ENCODE measurements at places on chromosomes 12 and 14. TPM values are rescaled to one million over a fixed set of nuclear protein-coding genes. Genes with fewer than 3 reads are reported as not detected.

- DNase-seq = no peak
Measured at GRCh38 chr14:94019329-94019728, 6.8 kb upstream of the OTUB2 start.

DNA sequence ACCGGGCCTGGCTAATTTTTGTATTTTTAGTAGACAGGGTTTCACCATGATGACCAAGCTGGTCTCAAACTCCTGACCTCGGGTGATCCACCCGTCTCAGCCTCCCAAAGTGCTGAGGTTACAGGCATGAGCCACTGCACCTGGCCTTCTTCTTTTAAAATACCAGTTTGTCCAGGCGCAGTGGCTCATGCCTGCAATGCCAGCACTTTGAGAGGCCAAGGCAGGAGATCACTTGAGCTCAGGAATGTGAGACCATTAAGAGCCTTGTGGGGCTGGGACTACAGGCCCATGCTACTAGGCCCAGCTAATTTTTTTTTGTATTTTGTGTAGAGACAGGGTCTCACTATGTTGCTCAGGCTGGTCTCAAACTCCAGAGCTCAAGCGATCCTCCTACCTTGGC lies 8.1 kb upstream of the PEBP1 start:
- no peak for DNase-seq

DNA sequence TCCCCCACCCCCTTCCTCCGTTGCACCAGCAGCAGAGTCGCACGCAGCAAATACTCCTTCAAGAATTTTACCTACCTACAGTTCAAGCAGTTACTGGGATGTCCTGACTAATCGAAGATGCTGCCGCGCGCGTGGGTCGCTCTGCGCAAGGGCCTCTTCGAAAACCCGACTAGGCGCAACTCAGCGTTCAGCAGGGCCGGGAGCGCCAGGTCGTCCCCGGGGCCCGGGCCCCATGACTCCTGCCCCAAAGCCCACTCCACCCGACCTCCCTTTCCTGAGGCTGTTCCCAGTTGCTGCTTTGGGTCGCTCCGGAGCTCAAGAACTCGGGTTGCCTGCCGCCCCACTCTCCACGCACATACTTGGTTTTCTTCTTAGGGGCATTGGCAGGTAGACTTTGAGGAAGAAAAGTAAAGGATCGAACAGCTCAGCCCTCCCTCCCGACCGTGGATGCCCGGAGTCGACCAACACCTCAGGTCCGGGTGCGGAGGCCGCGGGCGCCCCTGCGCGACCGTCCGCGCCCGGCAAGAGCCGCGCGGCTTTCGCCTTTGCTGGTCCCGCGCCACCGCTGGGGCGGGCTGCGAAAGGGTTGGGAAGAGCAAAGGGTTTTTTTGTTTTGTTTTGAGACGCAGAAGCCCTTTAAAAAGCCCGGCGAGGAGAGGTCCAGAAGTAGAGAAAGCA lies 1.9 kb downstream of the BMP4 start:
- DNase-seq = peak; percentile 58

Gene TTLL5
- 70.0 TPM for total RNA-seq

DNA sequence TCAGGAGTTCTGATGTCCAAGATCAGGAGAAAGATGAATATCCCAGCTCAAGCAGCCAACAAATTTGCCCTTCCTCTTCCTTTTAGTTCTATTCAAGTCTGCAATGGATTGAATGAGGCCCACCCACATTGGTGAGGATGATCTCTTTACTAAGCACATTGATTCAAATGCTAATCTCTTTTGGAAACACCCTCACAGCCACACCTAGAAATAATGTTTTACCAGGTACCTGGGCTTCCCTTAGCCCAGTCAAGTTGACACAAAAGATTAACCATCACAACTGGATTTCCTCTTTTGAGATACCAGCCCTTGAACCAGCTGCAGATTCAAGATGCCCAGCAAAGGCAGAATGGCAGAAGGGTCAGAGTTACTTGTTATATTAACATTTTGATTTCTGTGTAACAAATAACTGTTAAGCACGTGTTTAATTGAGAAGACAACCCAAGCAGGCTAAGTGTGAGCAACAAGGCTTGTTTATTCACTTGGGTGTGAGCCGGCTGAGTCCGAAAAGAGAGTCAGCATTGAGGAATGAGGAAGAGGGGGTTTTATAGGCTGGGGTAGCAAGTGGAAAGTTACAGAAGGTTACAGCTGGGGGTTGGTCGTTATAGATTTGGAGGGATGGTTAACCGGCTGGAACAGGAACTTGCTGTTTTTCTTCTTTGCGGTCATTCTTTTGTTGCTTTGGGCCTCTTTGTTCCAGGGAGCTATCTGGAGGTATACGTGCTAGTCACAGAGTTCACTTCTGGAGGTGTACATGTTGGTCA lies 180.3 kb downstream of the EMP1 start:
- no peak for DNase-seq

Gene ST8SIA1
- not detected for total RNA-seq

DNA sequence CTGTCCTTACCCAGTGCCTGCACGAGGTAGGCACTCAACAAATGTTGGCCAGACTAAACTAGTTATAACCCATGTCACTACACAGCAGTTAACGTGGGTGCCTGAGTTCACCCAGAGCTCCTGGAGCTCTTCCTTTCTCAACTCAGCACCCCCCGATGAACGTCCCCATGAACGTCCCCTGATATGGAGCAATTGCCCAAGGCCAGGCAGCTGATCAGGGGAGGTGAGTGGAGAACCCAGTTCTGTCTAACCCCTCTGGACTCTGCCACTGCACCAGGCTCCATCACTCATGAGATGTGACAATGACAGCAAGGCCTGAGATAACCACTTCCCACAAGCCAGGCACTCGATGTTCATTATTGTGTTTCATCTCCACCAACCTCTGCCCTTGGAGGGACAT lies 199.0 kb downstream of the BCL11B start:
- DNase-seq = no peak

Gene DYRK2
- total RNA-seq = 11.0 TPM

DNA sequence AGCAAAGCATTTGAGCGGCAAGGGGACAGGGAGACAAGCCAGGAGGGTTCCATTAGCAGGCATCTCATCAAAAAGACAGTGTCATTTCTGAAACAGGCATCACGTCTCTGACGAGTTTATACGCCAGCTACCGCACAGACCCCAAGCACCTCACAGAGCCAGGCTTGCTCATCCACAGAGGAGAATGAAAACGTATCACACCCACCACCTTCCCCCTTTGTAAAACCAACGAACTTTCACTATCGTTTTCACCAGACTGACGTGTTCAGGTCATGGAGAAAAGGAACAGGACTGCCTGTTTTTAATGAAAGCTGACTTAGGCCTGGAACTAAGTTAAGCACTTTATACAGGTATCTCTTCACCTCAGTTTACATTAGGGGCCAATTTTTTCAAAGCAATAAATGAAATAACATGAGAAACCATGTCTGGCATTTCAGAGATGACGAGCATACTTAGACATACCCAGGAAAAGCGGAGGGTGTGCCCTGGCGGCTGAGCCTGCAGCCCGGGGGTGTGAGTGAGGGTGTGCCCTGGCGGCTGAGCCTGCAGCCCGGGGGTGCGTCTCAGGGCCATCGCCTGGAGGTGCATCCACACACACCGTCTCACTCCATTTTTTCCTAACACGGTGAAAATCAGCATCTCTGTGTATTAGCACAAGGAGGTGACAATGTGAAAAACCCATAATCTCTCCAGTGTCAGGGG lies 41.9 kb downstream of the STX2 start:
- no peak for DNase-seq

DNA sequence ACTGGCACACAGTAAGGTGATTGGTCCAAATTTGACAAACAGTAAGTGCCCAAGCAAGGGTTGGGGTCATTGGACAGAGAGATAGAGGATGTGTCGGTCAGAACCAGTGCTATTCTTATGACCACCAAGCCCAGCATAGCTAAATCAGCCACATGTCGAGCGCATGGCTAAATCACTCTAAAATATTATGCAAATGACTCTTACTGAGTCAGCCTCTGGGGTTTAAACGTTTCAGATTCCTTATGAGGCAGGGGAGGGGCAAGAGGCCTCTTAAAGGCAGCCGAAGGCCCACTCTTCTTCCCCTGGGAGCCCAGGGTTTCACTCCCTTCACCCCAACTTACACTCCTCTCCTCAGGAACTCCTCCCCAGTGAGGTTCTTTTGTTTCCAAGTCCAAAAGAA lies 603 bp upstream of the ENDOU start:
- DNase-seq = no peak

DNA sequence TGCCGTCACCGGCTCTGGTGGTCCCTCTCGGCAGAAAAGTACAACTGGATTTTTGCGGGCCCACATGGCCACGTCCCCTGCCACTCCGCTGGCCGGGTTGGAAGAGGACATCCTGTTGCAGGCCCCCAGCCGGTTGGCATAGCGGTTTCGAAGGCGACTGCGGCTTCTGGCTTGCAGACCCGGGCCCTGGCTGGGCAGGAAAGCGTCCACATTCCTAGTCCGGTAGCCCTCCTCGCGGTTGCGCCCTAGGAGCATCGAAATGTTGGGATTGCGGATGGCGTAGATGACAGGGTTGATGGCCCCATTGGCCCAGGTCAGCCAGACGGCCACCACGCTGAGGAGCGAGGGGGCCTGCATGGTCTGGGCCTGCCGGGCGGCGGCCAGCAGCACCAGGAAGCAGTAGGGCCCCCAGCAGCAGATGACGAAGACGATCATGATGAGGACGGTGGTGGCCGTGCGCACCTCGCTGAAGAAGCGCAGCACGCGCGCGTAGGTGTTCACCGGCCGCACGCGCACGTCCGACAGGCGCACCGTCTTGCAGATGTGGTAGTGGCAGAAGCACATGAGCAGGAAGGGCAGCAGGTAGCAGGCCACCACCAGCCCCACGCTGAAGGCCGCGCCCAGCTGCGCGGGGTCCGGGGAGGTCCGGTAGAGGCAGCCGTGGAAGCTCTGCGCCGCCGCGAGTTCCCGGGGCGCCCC lies 1.2 kb downstream of the GPR135 start:
- no peak for DNase-seq

Gene OTOGL
- total RNA-seq = 2.0 TPM

Gene NTS
- total RNA-seq = not detected

- DNase-seq = no peak
Measured at GRCh38 chr12:1382826-1383225, 211.6 kb downstream of the FBXL14 start.

GRCh38 chr14:56400109-56400825 lies 179.3 kb upstream of the TMEM260 start:
- DNase-seq = peak; percentile 54

- DNase-seq = peak; percentile 48
Measured at GRCh38 chr12:69897744-69898143, 72.7 kb downstream of the MYRFL start.
